ENCODE measurements at places on chromosomes 5 and 9.

DNA sequence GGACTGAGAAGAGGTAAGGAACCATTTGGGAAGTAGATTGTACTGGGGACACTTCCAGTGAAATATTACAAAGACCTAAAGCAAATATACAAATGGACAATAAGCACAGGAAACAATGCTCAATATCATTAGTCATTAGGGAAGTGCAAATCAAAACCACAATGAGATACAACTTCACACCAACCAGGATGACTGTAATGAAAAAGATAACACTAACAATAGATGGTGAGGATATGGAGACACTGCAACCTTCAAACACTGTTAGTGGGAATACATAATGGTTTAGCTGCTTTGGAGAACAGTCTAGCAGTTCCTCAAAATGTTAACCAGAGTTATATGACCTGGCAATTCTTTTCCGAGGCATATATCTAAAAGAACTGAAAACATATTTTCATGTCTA lies 149.7 kb downstream of the TRPM3 start:
- no peak for DNase-seq

DNA sequence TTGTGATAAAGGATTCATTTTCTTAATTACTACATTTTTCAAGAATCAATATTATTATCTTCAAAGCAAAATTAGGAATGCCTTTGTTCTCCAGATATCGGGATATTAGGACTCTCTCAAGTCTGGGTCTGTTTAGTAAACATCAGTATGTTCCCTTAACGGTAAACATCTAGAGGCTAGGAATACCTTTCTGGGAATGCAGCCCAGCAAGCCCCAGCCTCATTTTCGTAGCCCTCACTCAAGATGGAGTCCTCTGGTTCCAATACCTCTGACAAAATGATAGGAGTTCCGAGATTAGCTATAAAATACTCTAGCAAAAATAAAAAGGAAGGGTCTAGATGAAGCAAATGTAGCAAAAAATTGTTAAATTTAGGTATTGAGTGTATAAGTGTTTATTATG lies 84.5 kb downstream of the TEX10 start:
- DNase-seq: no peak

GRCh38 chr5:23721336-23721735 lies 213.9 kb downstream of the PRDM9 start:
- DNase-seq: no peak

DNA sequence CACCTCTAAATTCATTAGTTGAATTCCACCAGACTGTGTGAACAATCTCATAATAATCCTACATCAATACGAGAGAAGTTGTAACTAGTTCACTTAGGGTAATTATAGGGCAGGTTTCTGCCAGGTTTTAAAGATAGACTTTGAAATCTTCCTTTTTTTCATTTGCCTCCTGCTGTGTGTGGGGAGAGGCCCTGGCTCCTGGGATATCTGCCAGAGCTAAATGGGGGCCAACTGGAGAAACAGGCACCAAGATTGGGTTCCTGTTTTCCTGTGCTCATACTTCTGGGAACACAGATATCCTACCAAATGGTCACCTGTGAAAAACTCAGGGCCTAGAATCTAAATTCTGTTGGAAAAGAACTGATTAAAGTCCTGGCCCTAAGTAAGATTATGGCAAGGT lies 42.3 kb downstream of the SH3RF2 start:
- no peak for DNase-seq

DNA sequence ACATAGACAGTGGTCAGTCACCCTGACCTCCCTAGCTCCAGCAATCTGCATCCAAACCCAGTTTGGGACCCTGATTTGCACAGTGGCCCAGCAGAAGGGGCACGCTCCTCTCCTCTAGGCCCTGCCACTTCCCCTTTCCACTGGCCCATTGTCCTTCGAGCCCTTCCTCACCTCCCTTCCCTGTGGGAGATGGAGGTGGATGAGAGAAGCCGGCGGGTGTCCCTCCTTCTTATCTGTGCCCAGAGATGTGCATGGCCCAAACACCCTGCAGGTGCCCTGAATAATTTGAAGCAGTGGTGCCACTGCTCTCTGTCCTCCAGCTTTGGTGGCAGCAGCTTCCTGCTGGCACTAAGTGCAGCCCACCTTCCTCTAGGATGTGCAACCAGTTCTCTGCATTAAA lies 140.0 kb downstream of the BARX1 start:
- DNase-seq: no peak

- DNase-seq: no peak
Measured at GRCh38 chr5:170154297-170154696, 48.6 kb downstream of the FOXI1 start.

DNA sequence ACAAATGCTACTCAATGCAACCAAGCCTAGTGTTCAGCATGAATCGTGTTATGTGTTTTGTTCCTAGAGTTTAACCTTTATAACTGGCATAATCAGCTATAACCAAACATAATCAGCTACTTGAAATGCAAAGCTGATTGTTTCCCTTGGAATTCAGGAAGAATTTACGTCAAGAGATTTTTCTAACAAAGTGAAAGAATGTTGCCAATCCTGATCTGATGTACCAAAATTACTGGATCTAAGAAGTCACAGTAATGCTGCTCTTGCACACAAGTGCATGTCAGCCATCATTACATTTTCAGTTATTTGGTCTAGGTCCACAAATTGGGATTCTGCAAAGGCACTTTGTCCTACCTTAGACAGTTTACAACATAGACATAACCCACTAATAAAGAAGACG lies 662.3 kb upstream of the SEMA6A start:
- DNase-seq: no peak

GRCh38 chr9:135341612-135342169 lies 137.9 kb upstream of the PPP1R26 start:
- peak; percentile 14 for DNase-seq

- DNase-seq: no peak
Measured at GRCh38 chr9:136328622-136329041, 1.3 kb downstream of the GPSM1 start.

DNA sequence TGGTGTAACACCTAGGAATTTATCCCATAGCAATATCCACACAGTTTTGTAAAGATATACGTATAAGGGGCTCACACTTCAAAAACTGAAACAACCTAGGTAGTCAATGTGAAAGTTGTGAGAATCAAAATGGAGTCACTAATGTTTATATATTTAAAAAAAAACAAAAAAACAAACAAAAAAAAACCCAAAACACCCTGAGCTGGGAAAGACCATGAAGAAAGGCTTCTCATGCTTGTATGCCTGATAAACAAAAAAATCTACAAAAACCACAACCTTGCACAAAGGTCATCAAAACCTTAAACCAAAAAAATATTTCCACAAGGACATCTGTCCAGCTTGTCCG lies 35.4 kb downstream of the AFF4 start:
- DNase-seq: no peak

- no peak for DNase-seq
Measured at GRCh38 chr5:52657247-52657645, 130.5 kb upstream of the ITGA1 start.

GRCh38 chr9:706073-706472 lies 135.4 kb upstream of the DMRT1 start:
- DNase-seq: no peak

GRCh38 chr9:5873439-5873838 lies 17.2 kb upstream of the MLANA start:
- no peak for DNase-seq

DNA sequence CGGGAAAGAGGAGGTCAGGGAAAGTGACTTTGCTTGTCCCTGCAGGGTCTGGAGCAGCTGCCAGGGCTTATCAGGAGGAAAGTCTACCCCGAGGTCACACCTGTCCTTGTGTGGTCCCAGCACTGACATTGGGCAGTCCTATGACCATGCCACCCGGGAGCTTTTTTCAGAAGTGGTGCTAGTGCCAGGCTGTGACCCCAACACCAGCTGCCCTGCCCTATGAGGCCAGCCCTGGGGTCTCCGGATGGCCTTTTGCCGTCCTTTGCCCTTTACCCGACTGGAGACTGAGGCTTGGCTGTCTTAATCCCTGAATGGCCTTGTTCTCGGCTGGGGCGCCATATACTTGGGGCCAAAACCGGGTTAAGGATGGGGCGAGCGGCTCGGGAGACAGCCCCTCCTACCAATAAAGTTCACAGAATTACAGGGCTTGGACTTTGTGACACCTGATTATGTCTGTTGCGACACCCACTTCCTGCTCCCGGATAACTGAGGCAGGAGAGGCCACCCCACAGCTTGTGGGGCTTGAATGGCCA lies 22.2 kb upstream of the SLC9A3 start:
- DNase-seq: no peak

DNA sequence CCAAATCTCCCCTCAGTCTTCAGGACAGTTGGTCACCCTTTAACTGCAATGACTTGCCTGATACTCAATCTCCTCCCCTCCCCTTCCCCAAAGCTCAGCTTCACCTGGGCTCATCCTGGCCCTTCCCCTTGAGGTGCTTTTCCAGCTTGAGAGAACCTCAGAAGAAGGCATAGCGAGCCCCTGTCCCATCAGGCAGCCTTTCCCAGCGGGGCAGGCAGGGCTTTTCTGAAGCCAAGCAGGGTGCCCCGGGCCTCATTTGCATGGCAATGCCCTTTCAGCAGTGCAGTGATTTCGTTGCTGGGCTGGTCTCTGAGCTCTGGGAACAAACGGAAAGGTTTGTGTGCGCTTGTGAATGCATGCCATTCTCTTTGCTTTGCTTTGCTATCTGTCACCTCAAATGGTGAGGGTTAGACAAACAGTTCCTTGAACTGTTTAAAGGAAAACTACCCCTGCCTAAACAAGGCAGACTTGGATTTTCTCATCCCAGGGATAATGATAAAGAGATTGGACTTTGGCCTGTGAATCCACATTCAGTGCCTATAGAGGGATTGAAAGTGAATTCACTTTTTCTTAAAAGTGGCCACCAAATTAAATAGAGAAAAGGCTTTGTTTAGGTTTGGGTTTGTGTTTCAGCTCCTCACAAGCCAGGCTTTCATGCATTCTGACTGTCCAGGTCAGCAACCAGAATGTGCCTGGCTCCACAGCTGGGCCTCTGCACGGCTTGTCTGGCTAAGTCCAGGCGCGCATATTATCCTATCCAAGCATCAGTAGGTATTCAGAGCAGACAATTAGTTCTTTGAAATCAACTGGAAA lies 165.3 kb downstream of the ZNF608 start:
- no peak for DNase-seq

GRCh38 chr5:61578858-61579503 lies 246.9 kb downstream of the ZSWIM6 start:
- no peak for DNase-seq

DNA sequence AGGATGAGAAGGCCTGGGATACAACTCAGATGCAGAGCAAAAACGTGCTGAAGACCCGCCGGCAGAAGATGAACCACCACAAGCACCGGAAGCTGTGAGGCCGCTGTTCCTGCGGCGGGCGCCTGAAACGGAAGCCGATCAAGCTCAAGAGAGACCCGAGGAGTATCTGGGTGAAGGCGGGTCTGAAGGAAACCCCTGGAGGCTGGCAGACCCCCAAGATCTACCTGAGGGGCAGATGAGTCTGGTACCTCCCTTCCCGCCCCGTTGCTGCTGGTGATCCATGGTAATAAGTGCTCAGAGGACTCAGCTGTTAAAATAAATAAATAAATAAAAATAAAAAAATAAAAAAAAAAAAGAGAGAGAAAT lies 89.3 kb downstream of the BASP1 start:
- DNase-seq: no peak

GRCh38 chr9:38686933-38687332 lies 33.0 kb downstream of the FAM240B start:
- no peak for DNase-seq

GRCh38 chr9:104850786-104851545 lies 77.0 kb downstream of the ABCA1 start:
- DNase-seq: no peak

GRCh38 chr5:10275460-10275859 lies 25.4 kb downstream of the CCT5 start:
- DNase-seq: no peak

DNA sequence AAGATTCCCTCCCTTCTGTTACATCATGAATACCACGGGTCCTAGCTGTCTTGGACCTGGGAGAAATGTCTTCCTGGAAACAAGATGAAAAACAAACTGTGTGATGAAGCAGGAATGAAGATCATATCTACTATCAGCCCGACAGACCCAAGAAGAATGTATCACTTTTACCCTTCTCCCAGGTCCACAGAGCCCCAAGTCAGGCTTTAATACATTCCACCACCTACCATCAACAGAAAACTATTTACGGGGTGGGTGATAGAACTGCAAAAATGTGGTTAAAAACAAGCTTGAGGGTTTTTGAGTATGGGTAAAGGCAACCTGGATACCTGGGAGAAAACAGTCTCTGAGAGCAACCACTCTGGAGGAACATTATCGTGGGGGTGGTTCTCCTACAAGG lies 327.0 kb downstream of the TRIM32 start:
- DNase-seq: no peak

DNA sequence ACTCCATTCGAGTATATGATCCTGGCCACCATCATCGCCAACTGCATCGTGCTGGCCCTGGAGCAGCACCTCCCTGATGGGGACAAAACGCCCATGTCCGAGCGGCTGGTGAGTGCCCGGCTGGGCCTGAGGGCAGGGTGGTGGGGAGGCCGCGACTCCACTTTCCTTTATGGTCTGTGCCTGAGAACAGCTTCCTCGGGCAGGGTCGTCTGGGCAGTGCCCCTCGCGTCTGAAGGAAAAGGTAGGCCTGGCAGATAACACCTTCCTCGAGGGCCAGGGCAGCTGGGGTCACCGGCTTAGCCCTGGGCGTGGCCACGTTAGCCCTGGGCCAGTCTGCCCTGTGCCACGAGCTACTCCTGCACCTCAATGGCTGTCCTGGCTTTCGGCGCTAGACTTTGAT lies 1.5 kb downstream of the CACNA1B start:
- no peak for DNase-seq

- DNase-seq: no peak
Measured at GRCh38 chr5:85452322-85453025, 1067.8 kb upstream of the EDIL3 start.

GRCh38 chr5:31106278-31106677 lies 87.2 kb upstream of the CDH6 start:
- no peak for DNase-seq

DNA sequence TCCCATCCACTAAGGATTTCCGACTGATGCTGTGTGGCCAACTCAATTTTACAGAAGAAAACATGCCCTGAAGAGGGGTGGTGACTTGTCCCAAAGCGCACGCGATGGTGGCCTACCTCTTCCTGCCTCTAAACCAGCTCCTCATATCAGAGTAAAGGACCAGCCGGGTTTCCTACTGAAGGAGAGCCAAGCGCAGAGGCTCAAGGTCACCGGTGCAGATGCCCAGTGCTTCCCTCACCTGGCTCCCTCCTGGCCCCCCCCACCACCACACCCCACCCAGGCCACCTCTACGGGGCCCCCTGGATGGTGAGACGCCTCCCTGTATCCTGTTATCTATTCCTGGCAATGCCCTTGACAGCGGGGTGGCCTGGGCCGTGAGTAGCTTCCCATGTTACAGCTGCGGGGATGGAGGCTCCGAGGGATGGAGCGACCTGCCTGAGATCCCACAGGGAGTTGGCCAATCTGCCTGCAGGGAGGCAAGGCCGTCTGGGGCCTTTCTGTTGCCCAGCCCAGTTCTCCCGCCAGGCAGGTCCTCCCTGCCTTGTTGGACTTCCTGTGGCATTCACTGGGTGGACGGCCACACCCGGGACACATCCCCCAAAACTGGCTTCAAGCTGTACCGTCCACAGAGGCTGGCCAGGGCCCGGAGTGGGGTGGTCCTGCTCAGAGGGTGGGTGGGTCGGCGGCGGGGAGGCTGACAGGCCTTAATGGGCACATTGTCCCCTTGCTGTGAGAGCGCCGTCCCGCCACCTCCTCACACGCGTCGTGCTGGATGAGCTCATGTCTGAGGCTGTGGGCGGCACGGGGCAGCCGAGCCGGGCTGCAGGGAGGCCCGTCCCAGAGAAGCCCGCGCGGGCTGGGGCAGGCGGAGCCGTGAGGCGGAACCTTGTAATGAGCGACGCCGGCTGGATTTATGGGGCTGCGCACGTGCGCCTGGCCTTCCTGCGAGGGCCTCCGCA lies 72.5 kb downstream of the MACROH2A1 start:
- DNase-seq: no peak
